ENCODE measurements at places on chromosomes 5 and 9.

- no peak for DNase-seq
Measured at GRCh38 chr9:97237311-97237786, 70.1 kb upstream of the CCDC180 start.

DNA sequence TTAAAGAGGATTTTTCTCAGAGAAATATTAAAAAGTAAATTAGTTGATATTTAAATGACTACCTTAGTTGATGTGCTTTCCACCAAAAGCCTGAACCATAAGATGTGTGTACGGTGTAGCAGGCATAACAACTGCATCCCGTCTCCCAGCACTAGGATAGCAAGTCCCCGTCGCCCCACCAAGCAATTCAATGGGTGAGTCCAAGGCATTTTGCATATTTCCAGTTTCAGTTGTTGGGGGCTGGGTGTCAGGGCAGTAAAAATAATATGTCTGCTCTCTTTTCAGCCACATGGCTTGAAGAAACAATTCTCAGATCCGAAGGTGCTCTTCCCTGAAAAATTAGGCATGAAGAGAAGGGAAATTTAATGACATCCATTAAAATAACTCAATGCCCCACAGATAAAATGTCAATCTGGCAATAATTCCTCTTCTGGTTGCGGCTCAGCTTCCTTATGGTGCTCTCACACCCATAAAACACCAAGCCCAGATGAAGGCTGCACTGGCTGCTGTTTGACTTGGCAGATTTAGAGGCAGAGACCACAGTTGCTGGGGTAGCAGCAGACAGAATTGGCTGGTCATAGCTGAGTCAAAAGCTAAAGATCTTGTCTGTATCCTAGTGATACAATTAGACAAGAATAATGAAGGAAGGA is 124.4 kb upstream of the ADCY2 start:
- no peak for DNase-seq

DNA sequence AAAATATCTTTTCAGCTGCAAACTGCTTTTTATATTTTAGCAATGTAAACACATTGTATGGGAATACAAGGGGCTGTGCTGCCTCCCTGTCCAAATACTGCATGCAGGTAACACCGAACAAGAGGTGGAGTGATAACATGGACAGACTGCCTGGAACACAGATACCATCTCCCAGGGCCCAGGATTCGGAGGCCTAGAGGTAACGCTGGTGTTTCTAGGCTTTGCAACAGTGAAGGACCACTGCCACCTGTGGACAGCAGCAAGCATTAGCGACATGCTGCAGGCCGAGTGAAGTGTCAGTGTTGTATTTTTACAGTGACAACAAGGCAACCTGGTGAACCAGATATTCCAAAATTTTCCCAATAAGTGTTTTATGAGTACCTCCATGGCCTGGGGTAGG is 379.1 kb downstream of the DMRT2 start:
- peak; percentile 8 for DNase-seq

GRCh38 chr9:105198023-105198422 is 46.4 kb upstream of the SLC44A1 start:
- DNase-seq = no peak

GRCh38 chr5:178522361-178522760 is 67.8 kb downstream of the COL23A1 start:
- no peak for DNase-seq
